ENCODE measurements at places on chromosomes 3 and 15.

GRCh38 chr15:84661001-84661400 lies 3.0 kb upstream of the NMB start:
- DNase-seq, result no peak

- DNase-seq, result peak; percentile 17
Measured at GRCh38 chr15:74857082-74857655, 14.2 kb upstream of the ULK3 start.

DNA sequence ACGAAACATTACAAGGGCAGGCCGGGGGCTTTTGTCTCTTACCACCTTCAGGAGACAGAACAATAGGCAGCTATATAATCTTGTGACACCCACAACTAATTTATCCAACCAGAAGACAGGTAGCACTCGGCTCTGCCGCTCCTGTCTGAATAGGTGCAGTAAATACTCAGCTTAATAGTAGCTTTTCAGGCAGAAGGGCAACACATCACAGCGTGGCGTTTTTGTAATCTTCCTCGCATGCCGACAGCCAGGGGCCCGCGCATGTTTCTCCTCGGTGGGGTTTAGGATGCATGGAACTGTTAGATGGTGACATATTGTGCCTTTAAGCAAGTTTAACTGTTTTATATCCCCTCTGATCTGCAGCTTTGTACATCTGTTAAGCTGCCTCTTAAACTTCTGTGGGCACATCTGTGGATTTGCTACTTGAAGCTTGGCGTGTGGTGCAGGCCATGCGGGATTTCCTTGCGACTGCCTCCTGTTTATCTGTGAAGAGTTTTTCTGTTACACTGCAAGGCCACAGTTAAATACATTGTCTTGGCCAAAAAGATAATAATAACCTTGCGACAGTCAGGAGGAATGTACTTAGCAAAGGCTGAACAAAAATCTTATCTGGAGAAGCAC lies 123.2 kb upstream of the BNIP2 start:
- DNase-seq, result no peak

DNA sequence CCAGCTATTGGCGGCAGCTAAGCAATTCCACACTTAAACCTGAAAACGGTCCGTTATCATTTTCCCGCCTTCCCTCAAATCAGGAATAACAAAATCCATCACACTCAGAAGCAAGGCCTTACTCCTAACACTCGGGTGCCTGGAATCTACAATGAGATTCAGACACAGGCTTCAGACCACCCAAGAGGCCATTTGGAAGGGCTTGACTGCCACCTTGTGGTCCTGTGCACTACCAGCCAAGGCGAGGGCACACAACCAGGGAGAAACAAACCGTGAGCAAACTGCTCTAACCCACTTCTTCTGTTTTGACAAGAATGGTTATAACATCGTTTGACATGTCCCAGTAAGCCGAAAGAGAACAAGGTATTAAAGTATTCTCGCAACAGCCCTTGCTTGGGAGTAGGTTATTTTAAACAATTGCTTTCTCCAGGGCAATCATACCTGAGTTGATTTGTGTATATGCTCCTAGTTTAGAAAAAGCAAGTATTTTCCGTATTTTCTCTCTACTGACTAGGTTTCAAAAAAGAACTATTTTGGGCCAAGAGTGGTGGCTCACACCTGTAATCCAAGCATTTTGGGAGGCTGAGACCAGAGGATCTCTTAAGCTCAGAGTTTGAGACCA lies 40.1 kb upstream of the TAFA4 start:
- DNase-seq, result peak; percentile 70

GRCh38 chr15:70902107-70902506 lies 9.5 kb downstream of the LRRC49 start:
- DNase-seq, result peak; percentile 2

DNA sequence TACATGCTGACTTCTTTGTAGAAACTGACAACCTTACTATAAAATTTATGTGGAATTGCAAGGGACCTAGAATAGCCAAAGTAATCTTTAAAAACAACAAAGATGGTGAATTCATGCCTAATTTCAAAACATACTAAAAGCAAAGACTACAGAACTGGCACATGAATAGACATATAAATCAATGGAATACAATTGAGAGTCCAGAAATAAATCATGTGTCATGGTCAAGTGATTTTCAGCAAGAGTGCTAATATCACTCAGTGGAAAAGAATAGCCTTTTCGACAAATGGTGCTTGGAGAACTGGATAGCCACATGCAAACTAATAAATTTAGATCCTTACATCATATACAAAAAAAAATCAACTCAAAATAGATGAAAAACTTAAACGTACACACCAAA lies 8.7 kb downstream of the IMPG2 start:
- DNase-seq, result no peak

DNA sequence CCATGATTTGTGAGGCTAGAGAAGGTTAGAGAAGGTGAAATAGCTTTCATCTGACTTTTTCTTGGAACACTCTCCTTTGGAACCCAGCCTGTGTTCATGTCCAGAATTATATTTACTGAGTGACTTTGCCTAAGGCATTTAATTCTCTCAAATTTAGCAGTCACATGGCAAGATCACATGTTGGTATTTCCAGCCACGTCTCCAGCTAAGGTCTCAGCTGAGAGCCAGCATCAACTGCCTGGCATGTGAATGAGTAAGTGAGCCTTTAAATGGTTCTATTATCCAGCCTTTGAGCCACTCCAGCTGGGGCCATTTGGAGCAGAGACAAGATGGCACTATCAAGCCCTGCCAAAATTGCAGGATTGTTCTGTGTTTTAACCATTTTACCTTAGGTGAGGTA lies 130.2 kb upstream of the SGO1 start:
- no peak for DNase-seq

- DNase-seq, result no peak
Measured at GRCh38 chr3:18772699-18773305, 347.7 kb upstream of the SATB1 start.

GRCh38 chr3:126494204-126494969 lies 18.7 kb upstream of the ZXDC start:
- DNase-seq, result no peak

DNA sequence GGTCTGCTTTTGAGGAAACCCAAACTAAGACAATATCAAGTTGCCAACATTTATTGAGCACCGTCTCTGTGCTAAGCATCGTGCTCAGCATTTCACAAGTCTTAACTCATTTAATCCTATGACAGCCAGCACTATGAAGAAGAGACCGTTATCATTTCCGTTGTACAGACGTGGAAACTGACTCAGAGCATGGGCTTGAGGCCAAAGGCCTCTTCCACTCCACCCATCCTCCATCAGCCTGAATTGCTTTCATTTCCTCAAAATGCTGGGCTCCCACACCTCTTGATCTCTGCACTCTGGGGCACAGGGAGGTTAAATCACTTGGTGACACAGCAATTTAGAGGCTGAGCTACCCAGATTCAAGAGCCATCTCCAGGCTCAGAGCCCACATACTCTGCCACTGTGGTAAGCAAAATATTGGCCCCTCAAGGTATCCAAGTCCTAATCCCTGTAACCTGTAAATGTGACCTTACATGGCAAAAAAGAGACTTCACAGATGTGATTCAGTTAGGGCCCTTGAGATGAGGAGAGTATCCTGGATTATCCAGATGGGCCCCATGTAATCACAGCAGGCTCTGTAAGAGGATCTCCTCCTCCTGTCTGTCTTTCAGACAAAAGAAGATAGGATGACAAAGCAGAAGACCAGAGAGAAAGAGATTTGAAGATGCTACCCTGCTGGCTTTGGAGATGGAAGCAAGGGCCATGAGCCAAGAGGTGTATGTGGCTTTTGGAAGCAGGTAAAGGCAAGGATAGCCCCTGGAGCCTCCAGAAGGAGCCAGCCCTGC lies 24.3 kb upstream of the FLNB start:
- peak; percentile 78 for DNase-seq

DNA sequence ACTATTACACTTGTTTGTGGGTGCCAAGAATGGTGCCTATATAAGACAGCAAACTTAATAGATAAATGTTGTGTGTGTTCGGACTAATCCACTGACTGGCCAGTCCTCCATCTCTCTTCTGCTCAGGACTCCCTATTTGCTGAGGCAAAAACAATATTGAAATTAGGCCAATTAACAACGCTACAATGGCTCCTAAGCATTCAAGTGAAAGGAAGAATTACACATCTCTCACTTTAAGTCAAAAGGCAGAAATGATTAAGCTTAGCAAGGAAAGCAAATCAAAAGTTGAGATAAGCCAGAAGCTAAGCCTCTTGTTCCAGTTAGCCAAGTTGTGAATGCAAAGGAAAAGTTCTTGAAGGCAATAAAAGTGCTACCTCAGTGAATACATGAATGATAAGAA lies 126.9 kb downstream of the CCNL1 start:
- DNase-seq, result no peak

DNA sequence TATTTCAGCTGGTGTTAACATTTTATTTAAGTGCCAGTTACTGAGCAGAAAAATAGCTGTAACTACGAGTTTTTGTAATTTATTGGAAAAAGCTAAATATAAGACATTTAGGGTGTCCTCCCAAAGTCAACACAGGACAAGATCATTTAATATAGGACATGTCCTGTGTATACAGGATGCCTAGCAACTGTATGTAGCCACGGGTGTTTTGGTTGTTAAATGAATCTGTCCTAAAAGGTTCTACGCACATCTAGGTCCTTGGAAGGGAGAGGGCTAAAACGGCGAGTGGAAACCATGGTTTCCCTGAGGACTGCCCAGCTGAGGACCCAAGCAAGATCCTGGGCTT lies 565 bp upstream of the ZNF621 start:
- DNase-seq, result no peak

DNA sequence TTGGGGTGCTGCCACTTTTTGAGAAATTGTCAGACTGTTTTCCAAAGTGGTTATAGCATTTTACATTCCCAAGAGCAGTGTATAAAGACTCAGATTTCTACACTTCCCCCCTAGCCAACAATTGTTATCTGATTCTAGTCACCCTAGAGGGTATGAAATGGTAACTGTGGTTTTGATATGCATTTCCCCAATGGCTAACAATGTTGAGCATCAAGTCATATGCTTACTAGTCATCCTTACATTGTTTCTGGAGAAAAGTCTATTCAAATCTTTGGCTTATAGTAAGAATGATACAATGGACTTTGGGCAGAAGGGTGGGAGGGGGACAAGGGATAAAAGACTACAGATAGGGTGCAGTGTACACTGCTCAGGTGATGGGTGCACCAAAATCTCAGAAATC lies 73.3 kb downstream of the CSNK1G1 start:
- no peak for DNase-seq

GRCh38 chr15:65920825-65921309 lies 51.6 kb downstream of the RAB11A start:
- DNase-seq, result no peak

GRCh38 chr3:194690501-194691372 lies 5.1 kb downstream of the FAM43A start:
- DNase-seq, result no peak

DNA sequence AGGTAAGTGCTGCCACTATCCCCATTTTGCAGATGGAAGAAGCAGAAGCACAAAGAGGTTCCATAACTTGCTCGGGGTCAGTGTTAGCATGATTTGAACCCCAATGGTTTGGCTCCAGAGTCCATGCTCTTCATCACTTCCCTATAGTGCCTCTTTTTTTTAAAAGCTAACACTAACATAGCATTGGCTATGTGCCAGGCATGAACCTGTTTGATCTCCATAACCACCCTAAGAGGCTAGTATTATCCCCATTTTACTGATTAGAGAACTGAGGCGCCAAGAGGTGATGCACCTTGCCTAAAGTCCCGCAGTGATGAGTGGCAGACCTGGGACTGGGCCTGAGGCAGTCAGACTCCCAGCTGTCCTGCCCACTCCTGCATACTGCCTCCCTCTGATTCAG lies 7.3 kb downstream of the LINGO1 start:
- no peak for DNase-seq

DNA sequence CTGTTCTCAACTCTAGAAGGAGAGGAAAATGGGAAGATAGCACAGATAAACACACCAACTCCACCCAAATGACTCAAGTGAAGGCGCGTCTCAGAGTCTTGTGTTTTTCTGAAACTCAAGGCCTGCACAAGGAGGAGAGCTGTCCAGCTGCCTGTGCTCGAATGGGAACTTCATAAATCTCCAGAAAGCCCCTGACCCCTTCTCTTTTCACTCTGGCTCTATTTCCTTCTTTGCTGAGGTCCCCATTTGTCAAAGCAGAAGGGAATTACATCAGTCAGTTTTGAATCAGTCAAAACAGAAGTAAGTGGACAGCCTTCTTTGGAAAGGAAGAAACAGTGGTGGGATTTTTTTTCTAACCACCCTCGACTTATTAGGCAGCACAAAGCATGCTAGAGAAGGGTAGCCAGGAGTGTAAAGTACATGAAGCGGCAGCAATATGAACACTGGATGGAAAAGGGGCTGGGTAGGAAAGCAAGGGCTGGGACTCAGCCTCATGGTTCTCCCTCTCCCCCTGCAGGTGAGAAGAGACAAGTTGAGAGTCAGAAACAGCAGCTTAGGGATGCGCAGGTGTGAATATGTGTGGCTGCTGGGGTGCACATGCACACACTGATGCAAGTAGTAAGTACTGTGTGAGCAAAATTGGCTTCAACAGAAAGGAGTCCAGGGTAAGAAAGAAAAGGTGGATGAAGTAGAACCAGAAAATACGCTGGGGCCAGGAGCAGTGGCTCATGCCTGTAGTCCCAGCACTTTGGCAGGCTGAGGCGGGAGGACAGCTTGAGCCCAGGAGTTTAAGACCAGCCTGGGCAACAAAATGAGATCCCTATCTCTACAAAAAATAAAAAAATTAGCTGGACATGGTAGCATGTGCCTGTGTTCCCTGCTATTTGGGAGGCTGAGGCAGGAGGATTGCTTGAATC lies 36.6 kb upstream of the MAGEF1 start:
- peak; percentile 37 for DNase-seq

DNA sequence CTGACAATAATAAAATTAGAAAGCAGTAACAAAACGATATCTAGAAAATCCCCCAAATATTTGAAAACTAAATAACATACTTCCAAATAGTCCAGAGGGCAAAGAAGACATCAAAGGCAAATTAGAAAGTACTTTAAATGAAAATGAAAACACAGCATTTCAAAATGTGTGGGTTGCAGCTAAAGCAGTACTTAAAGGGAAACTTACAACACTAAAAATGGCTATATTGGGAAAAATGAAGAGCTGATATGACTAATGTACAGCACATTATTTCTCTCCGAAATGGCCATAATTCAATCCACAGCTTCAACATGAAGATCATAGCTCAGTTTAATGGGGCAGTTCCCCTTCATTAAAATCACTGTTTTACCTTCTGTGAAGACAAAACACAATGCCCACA lies 71.9 kb downstream of the FBXL22 start:
- no peak for DNase-seq

GRCh38 chr3:154214306-154214705 lies 93.1 kb downstream of the ARHGEF26 start:
- DNase-seq, result no peak

Measured in erythroblast (primary cell).